Astrocyte (in vitro differentiated cells and primary cell): ENCODE measurements at places on chromosomes 2 and 18. TPM values are rescaled to one million over a fixed set of nuclear protein-coding genes. Genes with fewer than 3 reads are reported as not detected.

DNA sequence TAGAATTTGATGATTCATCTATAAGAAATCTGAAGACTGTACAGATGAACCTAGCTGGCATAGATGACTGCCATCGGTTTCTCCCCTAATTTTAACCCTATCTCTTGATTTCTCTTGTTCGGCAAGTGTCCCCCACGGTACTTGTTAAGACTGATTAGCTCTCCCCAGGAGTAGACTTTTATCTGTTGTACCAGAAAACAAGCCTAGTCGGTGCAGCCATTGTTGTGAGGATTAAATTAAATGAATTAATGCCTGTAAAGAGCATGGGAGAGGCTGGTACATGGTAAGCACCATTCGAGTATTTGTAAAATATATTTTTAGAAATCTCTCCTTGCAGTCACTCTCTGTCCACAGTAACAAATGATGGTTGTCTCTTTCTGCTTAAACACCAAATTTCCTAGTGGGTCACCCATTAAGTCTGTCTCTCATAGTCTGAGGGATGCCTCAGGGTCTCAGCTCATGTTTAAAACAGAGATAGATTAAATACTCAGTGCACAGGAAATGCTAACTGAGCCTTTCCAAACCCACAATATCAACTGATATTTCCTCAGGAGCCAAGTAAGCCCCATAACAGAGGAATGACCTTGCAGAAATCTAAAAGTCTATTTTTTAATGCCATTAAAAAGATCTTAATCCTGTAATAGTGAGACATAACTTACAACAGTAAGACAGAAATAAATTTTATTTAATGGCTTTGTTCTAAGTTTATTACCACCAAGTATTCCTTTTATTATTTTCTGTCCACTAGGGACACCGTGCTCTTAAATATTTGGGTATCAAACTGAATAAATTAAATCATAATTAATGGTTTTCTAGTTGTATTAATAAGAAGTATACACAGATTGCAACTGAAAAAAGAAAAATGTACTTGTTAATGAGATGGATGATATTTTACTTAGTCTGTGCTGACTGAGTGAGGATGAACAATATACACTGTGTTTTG is 2.9 kb upstream of the B4GALT6 start:
- H3K27ac ChIP-seq, result no peak overlapping the region
- DNase-seq, result no peak
- H3K4me1 ChIP-seq, result peaks cover 4% of the 10 kb centered on the region
- H3K27me3 ChIP-seq, result peaks cover 3% of the 10 kb centered on the region
- no peak overlapping the region for H3K4me3 ChIP-seq

- H3K4me1 ChIP-seq, result no peaks in the 10 kb centered on the region
- H3K36me3 ChIP-seq, result no peaks in the 10 kb centered on the region
- H3K27ac ChIP-seq, result no peak overlapping the region
- H3K4me3 ChIP-seq, result no peak overlapping the region
Measured at GRCh38 chr2:1418566-1418965, 5.3 kb downstream of the TPO start.

The NAB1 gene
- total RNA-seq, result 24.2 and 25.4 TPM in 2 replicates

- H3K4me3 ChIP-seq, result no peak overlapping the region
- DNase-seq, result no peak
- H3K27ac ChIP-seq, result no peak overlapping the region
- H3K4me1 ChIP-seq, result no peaks in the 10 kb centered on the region
- H3K36me3 ChIP-seq, result no peaks in the 10 kb centered on the region
Measured at GRCh38 chr2:231039821-231040364, 2.6 kb downstream of the C2orf72 start.

DNA sequence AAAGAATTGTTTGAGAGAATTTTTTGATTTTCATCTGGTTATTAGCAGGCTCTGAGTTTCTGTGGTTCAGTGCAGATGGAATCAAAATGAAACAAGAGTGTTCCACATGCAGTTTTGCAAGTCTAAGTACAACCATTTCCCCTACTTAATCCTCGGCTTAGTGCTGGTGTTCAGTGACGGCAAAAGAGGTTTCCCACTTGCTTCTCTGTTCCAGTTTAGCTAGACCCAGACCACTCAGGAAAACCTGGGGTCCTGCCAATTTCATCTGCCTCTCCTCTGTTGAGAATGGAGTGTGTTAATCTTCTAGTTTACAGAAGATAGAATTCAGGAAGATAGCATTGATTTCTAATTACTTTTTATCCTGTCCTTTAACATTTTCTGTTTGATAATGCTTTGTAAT is 996.2 kb upstream of the FANCL start:
- no peaks in the 10 kb centered on the region for H3K36me3 ChIP-seq
- H3K4me1 ChIP-seq, result no peaks in the 10 kb centered on the region
- no peak overlapping the region for H3K27ac ChIP-seq
- DNase-seq, result no peak
- H3K4me3 ChIP-seq, result no peak overlapping the region
- H3K27me3 ChIP-seq, result no peaks in the 10 kb centered on the region

DNA sequence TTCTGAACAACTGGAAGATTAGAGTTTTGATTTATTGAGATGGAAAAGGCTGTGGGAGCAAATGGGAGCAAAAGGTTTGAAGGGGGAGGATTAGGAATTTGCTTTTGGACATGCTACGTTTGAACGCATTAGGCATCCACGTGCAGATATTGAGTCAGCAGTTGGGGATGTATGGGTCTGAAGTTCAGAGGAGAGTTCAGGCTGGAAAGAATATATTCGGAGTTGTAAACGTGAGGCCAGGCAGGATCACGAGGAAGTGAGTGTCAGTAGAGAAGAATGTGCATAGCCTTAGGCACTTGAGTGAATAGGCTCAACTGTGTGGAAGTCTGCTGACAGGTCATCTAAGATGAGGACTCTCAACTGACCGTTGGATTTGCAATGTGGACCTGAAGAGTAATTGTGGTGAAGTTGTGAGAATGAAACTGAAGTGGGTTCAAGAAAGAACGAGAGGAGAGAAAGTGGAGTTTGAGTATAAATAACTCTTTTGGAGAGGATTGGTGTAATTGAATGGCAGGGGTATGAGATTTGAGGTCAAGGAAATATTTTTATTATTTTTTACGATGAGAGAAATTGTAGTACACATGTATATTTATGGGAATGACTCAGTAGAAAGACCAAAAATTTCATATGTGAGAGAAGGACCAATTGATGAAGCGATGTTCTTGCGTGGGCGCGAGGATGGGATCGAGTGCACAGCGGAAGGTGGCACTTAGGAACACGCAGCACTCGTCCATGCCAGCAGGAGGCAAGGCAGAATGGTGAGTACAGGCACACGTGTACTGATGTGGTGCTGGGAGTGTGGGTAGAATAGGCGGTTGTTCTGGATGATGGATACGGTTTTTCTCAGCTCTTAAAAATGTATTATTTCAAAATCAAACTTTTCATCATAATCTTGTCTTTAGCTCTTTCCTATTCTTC is 40.5 kb upstream of the POLE4 start:
- no peaks in the 10 kb centered on the region for H3K36me3 ChIP-seq
- no peaks in the 10 kb centered on the region for H3K27me3 ChIP-seq
- H3K27ac ChIP-seq, result no peak overlapping the region

GRCh38 chr2:201904538-201905420 is 98.4 kb downstream of the CDK15 start:
- no peaks in the 10 kb centered on the region for H3K36me3 ChIP-seq
- no peak for DNase-seq
- no peaks in the 10 kb centered on the region for H3K27me3 ChIP-seq
- H3K4me1 ChIP-seq, result peaks cover 32% of the 10 kb centered on the region

- no peaks in the 10 kb centered on the region for H3K36me3 ChIP-seq
- no peaks in the 10 kb centered on the region for H3K27me3 ChIP-seq
- peaks cover 14% of the 10 kb centered on the region for H3K4me1 ChIP-seq
- H3K27ac ChIP-seq, result no peak overlapping the region
Measured at GRCh38 chr18:45764000-45764686, 40.2 kb downstream of the SLC14A1 start.

The STPG4 gene
- total RNA-seq, result 0.55 and 0.64 TPM in 2 replicates

GRCh38 chr2:132837769-132838168 is 167.8 kb upstream of the LYPD1 start:
- no peak for DNase-seq
- H3K4me1 ChIP-seq, result no peaks in the 10 kb centered on the region
- H3K4me3 ChIP-seq, result no peak overlapping the region
- no peak overlapping the region for H3K27ac ChIP-seq
- no peaks in the 10 kb centered on the region for H3K36me3 ChIP-seq

DNA sequence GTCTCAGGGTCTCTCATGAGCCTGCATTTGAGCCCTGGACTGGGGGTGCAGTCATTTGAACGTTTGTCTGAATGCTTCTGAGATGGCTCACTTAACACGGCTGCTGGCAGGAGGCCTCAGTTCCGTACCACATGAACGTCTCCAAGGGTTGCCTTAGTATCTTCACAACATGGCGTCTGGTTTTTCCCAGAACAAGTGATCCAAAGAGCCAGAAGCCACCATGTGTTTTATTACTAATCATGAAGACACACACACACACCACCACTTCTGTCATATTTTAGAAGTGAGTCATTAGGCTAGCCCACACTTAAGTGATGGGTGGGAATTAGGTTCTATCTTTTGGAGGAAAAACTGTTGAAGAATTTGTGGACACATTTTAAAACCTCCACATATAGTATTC is 15.0 kb upstream of the MYO1B start:
- H3K4me1 ChIP-seq, result peaks cover 26% of the 10 kb centered on the region
- DNase-seq, result peak; percentile 98

The HAAO gene
- 1.1 and 1.3 TPM in 2 replicates for total RNA-seq

- no peak overlapping the region for H3K27ac ChIP-seq
- H3K4me1 ChIP-seq, result no peaks in the 10 kb centered on the region
- no peak for DNase-seq
- peaks cover 4% of the 10 kb centered on the region for H3K36me3 ChIP-seq
Measured at GRCh38 chr2:135914485-135914884, 38.2 kb upstream of the MCM6 start.

- H3K36me3 ChIP-seq, result no peaks in the 10 kb centered on the region
- peaks cover 12% of the 10 kb centered on the region for H3K4me1 ChIP-seq
- no peaks in the 10 kb centered on the region for H3K27me3 ChIP-seq
- no peak overlapping the region for H3K4me3 ChIP-seq
- peak; percentile 45 for DNase-seq
Measured at GRCh38 chr2:156538083-156538504, 101.9 kb downstream of the GPD2 start.

DNA sequence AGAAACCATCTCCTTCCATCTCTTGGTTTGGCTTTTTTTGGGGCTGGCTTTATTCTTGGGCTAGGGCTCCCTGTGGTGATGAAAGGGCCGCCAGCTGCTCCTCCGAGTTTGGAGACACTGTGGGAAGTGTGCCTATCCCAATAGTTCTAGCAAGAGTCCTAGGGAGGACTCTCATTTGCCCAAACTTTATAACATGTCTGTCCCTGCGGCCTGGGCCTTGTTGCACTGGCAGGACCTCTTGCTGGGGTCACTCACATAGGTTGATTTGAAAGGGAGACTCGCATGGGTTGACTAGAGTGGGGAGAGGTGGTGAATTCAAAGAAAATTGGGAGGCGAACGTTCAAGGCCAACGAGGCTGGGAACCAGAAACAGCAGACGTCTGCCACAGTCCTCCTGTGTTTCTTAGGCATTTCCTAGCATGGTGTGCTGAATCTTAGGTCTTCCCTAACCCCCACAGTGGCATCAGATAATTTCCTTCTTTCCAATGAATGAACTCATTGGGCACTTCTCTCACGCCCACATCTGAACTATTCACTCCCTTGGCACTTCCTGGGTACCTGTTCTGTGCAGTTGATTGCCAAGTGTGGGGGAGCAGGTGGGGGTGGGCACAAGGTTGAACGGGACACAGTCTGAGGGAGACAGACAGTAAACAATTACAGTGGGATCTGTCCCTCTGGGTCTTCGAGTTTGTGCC is 26.8 kb downstream of the NIFK start:
- no peaks in the 10 kb centered on the region for H3K27me3 ChIP-seq
- H3K4me3 ChIP-seq, result no peak overlapping the region
- no peak for DNase-seq
- no peaks in the 10 kb centered on the region for H3K36me3 ChIP-seq
- H3K27ac ChIP-seq, result no peak overlapping the region

DNA sequence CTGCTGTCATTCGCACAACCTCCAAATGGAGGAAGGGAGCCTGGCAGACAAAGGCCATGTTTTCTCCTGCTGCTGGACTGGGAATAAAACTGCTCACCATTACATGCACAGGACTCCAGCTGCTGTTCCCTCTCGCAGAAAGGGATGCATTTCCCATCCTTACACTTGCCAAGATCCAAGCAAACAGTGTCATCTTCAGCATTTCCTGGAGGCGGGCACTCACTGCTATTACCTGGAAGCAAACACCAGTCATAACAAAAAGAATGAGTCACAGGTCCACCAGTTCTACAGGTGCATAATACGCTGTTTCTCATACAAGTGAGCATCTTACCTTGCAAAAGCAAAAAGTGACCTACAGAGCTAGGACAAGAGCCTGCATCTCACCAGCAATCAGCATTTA is 22.7 kb downstream of the IAH1 start:
- peaks cover 48% of the 10 kb centered on the region for H3K36me3 ChIP-seq
- no peak overlapping the region for H3K27ac ChIP-seq
- no peak for DNase-seq

DNA sequence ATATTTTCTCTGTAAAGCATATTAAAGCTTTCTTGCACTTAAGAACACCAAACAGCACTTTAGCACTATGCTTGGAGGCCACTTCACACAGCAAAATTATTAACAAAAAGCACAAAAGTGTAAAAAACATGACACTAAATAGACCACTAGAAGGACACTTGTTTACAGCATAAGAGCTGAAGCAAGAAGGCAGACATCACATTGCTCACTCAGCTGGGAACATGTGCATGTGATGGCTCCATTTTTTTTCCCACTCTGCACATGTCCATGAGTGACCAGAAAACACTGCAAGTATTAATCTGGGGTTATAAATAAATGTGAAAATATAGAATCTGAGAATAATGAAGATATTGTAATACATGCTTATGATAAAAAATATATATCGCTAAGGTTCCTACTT is 103.1 kb upstream of the MAPRE2 start:
- H3K4me1 ChIP-seq, result peaks cover 3% of the 10 kb centered on the region
- H3K4me3 ChIP-seq, result no peak overlapping the region
- no peaks in the 10 kb centered on the region for H3K36me3 ChIP-seq
- no peak overlapping the region for H3K27ac ChIP-seq
- H3K27me3 ChIP-seq, result no peaks in the 10 kb centered on the region

The SNORC gene
- total RNA-seq, result 2.1 and 3.1 TPM in 2 replicates

The SCN1A gene
- total RNA-seq, result not detected in 2 replicates

The SLC35G4 gene
- not detected in 2 replicates for total RNA-seq

DNA sequence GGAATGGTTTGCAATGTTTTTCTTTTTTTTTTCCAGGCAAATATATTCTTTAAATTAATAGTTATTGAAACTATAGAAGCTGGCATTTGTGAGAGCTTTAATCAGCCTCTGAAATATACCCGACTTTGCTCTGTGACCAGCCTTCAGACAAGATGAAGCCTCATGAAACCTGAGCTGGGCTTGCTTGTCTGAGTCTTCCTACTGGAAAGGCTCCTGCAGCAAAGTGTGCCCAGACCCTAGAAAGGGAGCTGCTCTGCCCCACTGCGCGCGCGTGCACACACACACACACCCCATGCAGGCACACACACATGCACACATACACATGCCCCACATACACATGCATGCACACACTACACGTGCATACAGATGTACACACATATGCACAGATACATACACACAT is 203.3 kb upstream of the NT5C1B start:
- H3K27ac ChIP-seq, result no peak overlapping the region
- DNase-seq, result no peak
- no peaks in the 10 kb centered on the region for H3K27me3 ChIP-seq
- no peak overlapping the region for H3K4me3 ChIP-seq
- H3K36me3 ChIP-seq, result no peaks in the 10 kb centered on the region

The IL1F10 gene
- not detected in 2 replicates for total RNA-seq
